Activated gamma-delta T cell treated with anti-CD3 and anti-CD28 coated beads, Interleukin-2, amount 50 U/mL, for 16 hours (primary cell): ENCODE measurements at places on chromosomes 4 and X.

GRCh38 chr4:70522626-70523025 lies 4.3 kb downstream of the AMTN start:
- DNase-seq, result no peak

GRCh38 chr4:144557404-144557803 lies 88.6 kb upstream of the HHIP start:
- DNase-seq, result no peak

DNA sequence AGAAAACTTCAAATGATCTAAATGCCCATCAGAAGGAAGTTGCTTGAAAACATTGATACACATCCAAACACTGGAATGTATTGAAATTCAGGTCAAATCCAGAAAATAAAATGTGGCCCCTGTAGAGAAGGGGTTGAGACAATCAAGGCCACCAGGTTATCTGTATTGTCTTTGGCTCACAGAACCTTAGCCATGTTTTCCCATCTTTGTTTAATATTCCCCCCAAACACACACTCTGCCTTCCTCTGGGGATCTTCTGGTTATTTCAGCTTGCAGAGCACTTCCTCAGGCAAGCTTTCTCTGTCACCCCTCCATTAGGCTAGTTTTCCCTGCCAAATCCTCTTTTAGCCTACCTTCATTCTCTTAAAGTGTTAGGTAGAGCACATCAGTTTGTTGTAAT lies 30.5 kb downstream of the PAGE2 start:
- DNase-seq, result no peak

DNA sequence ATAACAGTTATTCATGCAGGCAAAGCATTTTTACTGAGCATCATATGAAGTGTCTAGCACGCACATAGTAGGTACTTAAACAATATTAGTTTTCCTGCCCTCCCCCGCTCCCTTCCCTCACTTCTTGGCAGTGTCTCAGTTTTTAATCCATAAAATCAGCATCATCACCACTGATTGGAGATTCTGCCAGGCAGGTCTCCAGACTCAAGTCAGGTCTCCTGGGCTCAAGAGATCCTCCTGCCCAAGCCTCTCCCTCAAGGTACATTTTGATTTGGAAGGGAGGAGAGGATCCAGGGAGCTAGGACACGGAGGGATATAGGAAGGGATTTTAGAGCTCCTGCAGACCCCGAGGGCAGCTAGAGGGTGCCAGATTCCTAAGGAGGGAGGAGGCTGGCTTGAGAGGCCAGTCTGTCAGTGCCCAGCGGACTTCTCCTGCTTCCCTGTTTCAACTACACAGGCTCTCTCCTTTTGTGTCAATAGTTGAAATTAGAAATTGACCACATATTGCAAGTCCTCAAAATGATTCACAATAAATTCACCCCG lies 4.4 kb upstream of the FAT1 start:
- DNase-seq, result no peak

DNA sequence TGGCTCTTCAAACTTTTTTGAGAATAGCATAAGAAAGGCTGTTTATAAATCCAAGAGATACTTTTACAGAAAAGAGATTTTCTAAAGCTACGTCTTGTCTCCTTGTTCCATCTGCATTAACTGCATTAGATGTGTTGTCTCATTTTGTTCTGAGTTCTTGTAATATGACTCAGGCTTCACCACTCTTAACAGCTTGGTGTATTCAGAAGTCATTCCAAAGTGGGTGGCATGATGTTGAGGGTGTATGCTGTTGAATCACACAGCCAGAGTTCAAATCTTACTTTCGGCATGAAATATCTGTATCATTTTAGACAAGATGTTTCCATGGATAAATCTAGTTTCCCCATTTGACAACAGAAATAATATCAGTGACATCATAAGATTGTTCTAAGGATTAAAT lies 30.1 kb downstream of the SYTL5 start:
- no peak for DNase-seq

DNA sequence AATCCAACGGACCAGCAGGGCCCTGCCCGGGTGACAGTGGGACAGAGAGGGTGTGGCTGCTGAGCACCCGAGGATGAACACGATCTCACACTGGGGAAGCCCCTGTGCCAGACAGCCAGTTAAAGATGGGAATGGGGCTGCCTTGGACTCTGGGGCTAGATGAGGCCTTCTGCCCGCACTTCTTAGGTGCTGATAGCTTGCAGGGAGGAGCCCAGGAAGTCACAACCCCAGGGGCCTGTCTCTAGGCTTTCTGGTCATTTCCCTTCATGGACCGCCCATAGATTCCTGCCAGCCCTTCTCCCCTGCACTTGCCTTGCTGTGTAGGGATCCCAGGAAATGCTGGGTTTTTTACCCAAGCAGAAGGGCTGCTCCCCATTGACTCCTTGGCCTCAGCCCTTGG lies 6.2 kb downstream of the ZNF275 start:
- DNase-seq, result no peak

- DNase-seq, result no peak
Observed at GRCh38 chr4:55546506-55546755, 278 bp downstream of the CLOCK start.

DNA sequence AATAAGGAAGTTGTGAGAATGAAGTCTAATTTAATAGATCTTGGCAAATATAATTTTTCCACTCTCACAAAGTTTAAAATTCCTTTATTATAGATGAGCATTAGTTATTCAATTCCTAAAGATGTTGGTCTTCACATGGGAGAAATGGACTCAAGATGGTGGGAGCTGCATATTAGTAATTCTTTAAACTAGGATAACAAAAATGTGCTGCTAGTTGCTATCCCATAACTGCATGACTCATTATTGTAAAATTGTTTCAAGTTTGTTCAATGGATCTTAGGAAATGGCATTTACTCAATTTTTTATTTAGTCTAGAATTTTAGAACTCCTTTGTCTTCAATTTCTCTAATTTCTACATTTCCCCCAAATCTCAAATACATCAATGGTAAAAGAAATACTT lies 155.8 kb downstream of the ATP10D start:
- no peak for DNase-seq

- no peak for DNase-seq
Observed at GRCh38 chr4:134243742-134244713, 42.4 kb upstream of the PABPC4L start.

DNA sequence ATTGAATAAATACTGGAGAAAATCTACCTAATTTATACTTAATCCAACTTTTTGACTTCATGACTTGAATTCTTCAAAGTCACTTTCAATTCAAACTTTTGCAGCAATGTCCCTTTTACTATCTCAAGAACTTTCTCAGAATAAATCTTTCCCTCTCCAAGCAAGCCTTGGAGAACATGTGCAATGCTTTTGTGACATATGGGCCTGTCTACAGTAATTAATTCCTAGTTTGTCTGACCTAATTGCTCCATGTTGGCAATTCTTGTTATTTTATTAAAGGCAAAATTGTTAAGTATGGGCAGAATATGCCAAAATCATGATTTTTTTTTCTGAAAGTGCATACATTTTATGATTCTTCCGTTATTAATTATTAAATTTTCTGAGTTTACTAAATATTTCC lies 1115.3 kb downstream of the PDHA2 start:
- DNase-seq, result no peak

- no peak for DNase-seq
Observed at GRCh38 chr4:186159613-186160012, 31.8 kb upstream of the CYP4V2 start.

DNA sequence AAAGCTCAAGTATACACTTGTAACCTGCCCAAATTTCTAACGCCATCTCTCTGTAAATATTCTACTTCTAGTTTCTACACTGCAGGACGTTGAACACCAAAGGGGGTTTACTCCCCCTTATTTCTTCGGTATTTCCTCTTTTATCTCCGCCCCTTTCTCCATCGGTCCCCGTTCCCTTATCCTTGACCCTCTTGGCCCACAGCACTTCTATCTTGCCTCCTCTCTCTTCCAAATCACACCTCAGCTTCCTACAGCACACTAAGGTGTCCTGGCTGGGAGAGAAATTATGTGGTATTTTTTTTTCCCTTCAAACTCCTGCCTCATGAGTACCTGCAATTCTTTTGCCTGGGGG lies 715 bp downstream of the ZMAT1 start:
- DNase-seq, result no peak

DNA sequence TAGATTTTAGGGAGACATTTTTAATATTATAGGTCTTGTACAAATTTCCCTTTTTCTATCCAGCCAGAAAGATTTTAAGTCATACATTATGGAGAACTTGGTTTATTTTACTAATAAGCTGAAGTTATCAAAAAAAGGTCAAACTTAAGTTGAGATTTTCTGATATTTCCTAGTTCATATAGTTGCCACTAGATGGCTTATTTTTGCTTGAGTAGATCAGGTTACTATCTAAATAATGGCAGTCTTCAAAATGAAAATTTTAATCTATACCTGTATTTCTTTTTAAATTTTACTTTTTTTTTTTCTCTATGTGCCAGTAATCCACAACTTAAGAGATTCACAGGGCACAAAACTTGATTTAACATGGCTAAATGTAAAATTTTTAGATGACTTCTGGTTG lies 52.3 kb downstream of the USP9X start:
- DNase-seq, result no peak

DNA sequence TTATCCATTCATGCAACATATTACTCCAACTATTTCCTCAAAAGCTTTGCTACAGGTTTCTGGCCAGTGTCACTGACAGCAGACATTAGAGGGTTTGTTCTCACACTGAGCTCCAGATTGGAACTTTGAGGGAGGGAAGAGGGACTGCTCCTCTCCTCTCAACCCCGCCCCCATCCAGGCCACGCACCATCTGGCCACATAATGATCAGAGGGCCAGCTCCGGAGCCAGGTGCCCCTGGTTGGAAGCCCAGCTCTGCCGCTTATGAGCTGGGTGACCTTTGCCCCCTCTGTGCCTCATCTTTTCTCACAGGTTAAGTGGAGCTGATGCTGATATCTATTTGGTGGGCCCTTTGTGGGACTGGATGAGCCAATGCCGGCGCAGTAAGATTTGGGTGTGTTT lies 55.8 kb downstream of the C4orf50 start:
- DNase-seq, result no peak

- DNase-seq, result no peak
Observed at GRCh38 chrX:136457303-136457917, 30.3 kb upstream of the BRS3 start.

- DNase-seq, result no peak
Observed at GRCh38 chr4:166724369-166724768, 509.9 kb downstream of the SPOCK3 start.

DNA sequence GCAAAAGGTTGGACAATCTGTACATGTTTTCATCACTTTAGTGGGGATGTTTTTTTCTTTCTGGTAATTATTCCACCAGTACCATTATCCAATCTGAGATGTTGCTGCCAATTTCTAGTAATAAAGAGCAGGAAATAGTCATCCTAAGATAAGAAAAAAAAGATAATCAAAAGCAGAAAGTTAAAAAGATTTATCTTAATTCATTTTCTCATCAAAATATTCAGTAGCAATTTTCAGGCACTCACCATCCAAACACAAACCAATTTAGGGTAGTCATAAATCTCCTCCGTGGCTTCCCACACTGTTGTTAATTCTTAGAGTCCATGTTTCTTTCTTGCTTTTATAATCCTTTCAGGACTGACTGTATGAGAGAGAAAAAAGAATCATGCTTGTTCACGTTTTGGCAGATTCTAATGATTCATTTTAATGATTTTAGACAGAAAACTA lies 263.7 kb upstream of the UGT8 start:
- no peak for DNase-seq

DNA sequence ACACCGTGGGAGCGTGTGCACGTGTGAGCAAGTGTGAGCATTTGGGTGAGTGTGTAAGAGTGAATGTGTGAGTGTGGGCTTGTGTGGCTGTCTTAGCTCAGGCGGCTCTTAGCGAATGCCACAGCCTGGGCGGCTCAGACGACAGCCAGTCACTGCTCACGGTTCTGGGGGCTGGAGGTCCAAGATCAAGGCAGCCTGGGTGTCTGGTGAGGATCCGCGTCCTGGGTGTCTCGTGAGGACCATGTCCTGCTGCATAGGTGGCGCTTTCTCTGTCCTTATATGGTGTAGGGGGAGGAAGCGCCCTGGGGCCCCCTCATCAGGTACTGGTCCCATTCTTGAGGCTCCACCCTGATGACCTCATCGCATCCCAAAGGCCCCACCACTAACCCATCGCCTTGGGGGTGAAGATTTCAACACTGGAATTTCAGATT lies 4.5 kb downstream of the DOK7 start:
- DNase-seq, result no peak

- no peak for DNase-seq
Observed at GRCh38 chrX:118182025-118182424, 65.4 kb upstream of the KLHL13 start.

- no peak for DNase-seq
Observed at GRCh38 chrX:143095321-143095720, 69.6 kb downstream of the SPANXN4 start.

DNA sequence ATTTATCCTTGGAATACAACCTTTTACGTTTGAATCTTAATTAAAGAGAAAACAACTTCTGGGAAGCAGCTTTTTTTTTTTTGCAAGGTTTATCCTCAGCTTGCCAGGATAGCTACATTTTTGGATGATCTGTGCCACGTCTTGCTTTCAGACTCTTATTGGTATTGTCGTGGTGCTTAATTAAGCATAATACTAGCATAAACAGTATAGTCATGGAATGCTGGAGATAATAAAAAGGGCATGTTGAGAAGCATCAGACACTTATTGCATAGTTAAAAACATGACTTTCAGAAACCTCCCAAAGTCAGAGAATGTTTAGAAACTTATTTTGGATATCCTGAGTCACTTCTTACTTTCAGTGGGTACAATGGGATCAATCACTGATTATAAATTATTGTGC lies 77.0 kb downstream of the PALLD start:
- DNase-seq, result no peak

DNA sequence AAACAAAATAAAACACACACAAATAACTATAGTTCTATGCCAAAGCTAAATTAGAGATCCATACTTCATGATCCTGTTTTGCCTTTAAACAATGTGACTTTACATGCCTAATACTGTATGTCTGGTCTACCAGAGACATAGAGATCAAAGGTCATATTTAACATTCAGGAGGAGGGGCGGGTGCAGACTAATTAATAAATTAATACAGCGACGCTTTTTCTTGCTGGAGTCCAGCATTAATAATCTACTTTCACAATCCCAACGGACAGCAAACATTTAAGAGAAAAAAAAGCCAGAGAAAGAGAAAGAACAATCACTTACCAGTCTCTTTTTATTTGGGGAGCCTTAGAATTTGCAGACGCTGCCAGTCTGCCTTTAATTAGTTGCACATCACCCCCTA lies 509 bp downstream of the CXXC4 start:
- DNase-seq, result no peak
